ENCODE measurements at places on chromosomes 12 and 14.

DNA sequence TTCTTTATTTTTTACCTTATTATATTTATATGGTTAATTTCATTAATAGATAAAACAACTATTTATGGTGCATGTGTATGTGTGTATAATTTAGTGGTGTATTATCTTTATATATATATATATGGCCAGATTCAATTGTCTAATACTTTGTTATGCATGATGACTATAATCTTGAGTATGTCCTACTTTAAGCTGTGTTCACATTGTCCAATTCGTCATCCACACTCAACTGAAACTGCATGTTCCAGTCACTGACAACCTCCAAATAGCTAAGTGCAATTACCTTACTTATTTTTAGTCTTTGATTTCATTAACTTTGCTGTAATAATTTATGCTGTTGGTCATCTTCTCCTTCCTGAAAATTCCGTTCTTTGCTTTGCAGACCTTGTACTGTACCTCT, 306.5 kb upstream of the TMTC1 start:
- no peak for DNase-seq

DNA sequence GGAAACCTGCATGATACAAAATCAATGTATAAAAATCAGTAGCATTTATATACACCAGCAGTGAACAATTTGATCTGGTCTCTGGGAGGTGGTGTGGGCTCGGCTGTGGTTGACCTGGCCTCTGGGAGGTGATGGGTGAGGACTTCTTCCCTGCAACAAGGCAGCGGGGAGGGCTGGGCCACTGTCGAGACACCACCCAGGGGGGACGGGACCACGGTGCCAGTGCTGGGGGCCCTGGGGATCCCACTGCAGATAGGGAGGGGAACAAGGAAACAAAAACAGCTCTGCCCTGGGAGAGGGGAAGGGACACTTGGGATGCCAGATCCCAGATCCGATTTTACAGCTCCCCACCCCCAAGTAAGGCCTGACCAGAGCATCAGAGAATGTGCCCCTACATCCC, 189.6 kb upstream of the SFSWAP start:
- DNase-seq: no peak

DNA sequence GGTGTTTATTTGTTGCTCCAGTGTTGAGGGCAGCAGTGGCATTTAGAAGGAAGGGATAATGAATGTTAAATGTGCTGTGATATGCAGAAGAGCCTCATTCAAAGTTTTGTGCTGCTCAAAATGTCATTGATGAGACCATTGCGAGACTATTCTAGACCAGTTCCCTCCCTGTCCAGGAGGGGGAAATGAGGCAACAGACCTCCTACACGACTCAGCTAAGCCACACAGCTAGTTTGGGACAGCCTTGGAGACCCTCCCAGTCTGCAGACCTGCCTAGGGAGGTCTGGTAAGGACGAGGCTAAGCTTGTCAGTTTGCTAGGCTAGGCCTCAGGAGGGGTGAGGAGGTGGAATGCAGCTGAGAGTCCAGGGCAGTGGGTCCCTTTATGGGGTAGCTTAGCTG, 116.0 kb downstream of the NRXN3 start:
- DNase-seq: no peak

GRCh38 chr12:92234533-92234932, 88.9 kb upstream of the BTG1 start:
- no peak for DNase-seq

GRCh38 chr12:128603573-128604115, 220.1 kb downstream of the SLC15A4 start:
- DNase-seq: no peak

GRCh38 chr14:99643343-99643742, 1.6 kb upstream of the HHIPL1 start:
- no peak for DNase-seq

DNA sequence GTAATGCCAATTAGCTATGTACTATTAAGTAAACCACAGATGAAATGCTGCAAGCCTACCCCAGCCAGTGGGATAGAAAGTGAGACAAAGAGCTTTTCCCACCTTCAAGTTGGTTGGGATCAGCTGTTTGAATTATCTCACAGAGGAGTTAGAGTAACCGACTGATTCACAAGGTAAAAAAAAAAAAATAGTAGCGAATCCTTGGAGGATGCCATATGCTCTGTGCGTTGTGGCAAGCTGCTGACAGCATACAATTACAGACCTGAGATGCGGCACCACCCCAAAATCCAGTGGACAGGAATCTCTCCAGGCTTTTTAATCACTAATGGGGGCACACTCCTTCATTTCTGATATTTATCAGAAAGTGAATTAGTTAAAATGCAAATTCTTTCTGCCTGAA, 157.0 kb upstream of the RMST start:
- DNase-seq: no peak

DNA sequence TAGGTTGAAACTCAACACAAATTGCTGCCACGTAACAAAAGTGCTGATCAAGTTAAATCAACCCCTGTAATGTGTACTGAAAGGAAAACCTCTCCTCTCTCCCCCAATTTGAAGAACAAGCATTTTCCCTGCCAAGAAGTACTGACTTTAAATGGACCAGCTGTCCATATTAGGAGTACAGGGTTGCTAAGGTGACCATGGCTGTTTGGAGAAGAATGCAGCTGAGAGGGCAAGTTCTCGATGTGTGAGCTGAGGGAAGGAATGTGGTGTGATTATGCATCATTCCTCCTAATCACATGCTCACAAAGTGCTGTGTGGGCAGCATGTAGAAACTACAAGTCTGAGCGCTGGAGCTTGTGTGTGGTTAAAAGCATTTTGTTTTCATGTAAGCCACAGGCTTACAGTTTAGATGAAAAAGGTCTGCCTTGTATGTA, 50.9 kb upstream of the CCT2 start:
- DNase-seq: no peak

GRCh38 chr12:46149079-46149464, 119.8 kb downstream of the SLC38A1 start:
- no peak for DNase-seq

DNA sequence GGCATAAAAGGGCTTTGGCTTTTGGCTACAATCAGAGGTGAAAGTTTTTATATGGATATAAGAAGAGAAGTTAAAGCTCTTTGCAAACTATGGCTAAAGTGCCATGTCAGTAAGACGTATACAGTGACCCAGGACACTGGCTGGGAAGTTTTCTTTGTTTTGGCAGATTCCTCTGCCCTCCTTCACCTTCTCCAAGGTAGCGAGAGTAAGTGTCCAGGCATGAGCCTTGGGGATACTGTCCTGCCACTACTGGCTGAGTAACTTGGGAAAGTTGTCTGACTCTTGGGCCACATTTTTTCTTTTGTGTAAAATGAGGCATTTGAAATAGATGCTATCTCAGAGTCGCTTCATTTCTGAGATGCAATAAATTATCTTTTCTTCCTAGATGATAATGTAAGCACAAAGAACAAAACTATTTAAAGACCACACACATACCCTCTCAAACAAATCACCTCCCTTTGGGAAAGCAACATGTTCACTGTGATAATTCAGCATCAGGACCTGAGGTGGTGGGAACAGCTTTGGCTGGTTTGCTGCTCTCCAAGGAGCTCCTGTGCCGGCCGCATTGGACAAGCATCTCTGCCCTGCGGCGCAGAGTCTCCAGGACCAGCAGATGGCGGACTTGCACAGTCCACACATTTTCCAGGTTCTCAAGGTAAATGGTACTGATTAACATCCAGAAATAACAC, 106.3 kb downstream of the PTCSC3 start:
- DNase-seq: no peak

GRCh38 chr12:93358058-93358457, 19.7 kb upstream of the NUDT4 start:
- DNase-seq: no peak

- no peak for DNase-seq
These were observed 17.0 kb downstream of the SLC4A8 start for GRCh38 chr12:51441583-51441982.

DNA sequence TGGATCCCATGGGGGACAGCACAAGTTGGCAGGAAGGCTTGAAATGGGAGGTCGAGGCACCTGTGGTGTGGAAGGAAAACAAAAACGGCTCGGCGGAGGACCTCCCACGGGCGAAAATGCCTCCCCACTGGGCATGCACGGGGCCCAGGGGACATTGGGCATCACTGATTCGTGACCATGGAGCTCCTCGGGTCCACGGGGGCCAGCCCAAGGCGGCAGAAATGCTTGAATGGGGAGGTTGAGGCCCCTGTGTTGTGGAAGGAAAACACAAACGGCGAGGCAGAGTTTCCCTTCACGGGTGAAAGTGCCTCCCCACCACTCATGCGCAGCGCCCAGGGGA, 376.0 kb downstream of the ALG10 start:
- DNase-seq: no peak

DNA sequence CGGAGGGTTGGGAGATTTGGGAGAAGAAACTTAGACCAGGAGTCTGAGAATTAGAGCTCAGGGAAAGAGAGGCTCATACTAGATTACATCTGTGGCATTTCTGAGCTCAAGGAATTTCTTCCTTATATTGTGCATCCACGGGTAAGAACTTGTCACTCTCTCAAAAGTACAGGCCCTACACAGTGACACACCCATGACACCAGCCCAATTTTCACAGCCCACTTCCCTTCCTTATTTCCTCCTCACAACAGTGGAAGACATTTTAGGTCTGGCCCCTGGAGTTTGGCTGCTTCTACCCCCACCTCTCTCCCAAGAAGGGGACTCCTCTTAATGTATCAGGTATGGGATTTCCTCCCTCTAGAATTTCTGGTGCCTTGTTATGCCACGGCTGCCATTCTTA, 9.2 kb upstream of the ZNF385A start:
- DNase-seq: no peak
